NAMALWA (cell line): ENCODE measurements at places on chromosomes 5 and 9.

DNA sequence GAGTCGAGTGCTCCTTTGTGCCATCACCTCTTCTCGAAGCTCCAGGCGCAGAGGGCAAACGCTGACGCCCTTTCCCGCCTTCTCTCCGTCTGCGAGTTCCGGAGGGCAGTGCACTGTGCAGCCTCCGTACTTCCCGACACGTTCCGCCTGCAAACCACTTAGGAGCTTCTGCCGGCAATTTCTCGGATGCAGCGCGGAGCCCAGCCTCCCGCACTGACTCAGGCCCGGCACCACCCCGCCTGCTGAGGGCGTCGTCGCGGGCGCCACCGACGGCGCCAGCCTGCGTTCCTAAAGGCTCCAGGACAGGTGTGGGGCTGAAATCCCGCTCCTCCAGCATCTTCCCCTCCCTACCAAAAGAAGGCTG is 9.3 kb upstream of the TRIM36 start:
- DNase-seq: no peak

DNA sequence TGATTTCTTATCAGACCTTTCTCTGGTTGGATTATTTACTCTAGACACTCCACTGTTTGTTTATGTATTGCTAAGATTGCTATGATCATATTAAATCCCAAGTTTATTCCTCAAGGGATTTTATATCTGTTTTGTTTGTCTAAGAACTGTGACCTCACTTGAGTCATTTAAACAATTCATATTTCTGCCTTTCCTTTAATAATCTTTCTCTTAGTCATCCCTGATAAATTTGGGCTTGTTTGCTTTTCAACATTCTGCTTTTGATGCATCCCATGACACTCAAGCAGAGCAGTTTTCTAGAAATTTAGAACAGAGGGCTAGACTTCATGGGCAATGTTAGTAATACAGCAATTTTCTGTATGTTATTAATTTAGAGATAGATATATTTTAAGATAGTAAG is 231.6 kb upstream of the TNC start:
- no peak for DNase-seq

- no peak for DNase-seq
Observed at GRCh38 chr9:94005272-94005901, 50.2 kb upstream of the BARX1 start.

GRCh38 chr5:52269859-52270258 is 517.9 kb upstream of the ITGA1 start:
- DNase-seq: no peak

- DNase-seq: no peak
Observed at GRCh38 chr9:92798358-92798757, 33.7 kb upstream of the BICD2 start.

- DNase-seq: no peak
Observed at GRCh38 chr5:31731710-31732301, 92.9 kb downstream of the PDZD2 start.

DNA sequence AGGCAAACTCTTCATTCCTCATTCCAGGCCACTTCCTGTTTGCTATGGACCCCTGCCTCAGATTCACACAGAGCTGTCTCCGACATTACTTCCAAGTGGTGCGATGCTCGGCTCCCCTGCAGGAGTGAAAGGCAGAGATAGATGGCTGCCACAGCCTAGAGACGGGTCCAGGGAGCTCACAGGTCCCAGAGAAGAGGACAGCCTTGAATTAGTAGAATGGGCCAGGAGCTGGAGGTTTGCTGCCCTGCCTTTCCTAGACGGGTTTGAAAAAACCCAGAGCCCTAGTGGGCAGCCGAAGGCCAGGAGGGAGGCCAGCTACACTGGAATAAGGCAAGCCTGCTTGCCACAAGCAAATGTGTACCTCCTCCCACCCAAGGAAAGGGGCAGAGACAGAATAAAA is 1.8 kb downstream of the ANKRD34B start:
- DNase-seq: no peak
